Fibroblast of skin of right quadriceps (primary cell): ENCODE measurements at places on chromosomes 11 and 22.

- DNase-seq, result no peak
Measured at GRCh38 chr11:76167590-76167989, 38.7 kb downstream of the WNT11 start.

DNA sequence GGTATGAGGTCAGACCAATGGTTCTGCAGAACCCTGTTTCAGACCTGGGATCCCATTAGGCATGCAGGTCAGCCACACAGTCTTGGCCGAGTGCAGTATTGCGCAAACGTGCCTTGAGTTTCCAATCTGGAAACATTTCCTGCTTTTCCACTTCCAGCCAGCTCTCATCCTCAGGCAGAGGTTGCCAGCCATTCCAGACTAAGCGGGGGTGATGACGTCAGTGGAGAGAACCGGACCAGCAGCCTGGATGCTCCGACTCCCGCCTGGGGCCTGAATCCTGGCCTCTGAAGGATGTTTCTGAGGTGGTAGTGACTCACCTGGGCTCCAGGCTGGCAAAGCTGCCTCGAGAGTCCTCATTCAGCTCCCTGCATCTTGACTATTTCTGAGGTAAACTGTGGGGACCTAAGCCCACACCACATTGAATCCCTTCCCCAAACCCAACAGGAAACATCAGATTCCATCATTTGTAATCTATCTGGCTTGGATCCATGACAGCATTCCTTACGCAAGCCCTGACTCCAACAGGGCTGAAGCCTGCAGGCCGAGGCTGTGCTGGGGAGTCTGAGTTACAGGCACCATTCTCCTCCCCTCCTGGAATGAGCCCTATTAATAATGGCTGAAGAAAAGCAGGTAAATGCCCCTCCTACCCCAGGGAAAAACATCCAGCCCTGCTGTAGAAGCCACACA, 83.0 kb downstream of the ABTB2 start:
- DNase-seq, result peak; percentile 97

DNA sequence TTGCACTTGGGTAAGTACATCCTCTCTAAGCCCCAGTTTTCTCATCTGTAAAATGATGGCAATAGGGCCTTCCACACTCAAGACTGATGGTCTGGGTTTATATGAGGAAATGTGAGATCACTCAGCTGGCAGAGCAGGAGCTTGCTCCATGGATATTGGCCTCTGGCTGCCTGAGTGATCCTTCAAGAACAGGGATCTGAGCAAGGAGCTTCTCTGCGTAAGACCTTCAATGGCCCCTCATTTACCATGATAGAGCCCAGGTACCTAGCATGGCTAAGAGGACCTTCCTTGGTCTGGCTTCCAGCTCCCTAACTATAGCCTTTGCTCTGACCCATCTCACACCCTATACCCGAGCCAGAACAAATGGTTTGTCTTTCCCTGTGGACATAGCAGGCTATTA, 5.5 kb downstream of the ROBO4 start:
- no peak for DNase-seq

GRCh38 chr22:36284171-36284571, 31.2 kb downstream of the APOL1 start:
- no peak for DNase-seq

GRCh38 chr11:83257761-83258168, 28.4 kb downstream of the CCDC90B start:
- DNase-seq, result peak; percentile 31

GRCh38 chr11:3675971-3676370, 4.8 kb upstream of the CHRNA10 start:
- DNase-seq, result no peak

GRCh38 chr11:128786507-128786906, 80.6 kb downstream of the KCNJ1 start:
- no peak for DNase-seq

GRCh38 chr11:66555416-66555815, 8.7 kb downstream of the ACTN3 start:
- no peak for DNase-seq

DNA sequence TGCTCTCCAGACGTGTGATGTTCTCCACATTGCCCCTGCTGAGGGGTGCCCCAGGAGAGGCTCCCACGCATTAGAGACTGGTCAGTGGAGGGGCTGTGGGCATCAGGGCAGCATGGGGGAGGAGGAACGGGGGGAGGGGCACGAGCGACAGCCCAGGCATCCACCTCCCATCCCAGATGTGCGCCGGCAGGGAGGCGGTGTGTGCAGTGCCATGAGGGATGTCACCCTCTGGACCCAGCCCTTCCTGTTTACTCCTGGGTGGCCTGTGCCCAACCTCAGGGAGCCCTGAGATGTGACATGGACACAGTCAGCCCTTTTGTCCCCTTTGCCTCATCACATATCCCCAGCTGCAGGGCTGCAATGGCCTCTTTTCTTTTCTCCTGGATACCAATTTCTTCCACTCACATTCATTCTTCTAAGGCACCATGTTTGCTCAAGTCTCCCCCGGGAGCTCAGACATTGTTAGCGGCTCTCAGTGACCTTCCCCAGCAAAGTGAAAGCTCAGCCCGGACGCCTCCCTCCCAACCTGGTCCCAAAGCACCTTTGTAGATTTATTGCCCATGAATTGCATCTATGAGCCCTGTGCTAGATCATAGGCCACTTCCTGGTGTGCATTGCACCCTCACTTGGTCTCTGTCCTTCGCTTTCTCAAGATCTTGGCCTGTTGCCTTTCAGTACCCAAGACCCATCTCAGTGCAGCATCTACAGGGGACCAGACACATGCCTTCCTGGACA, 150.6 kb downstream of the CEP164 start:
- no peak for DNase-seq

GRCh38 chr11:12287374-12288211, 89.8 kb upstream of the PARVA start:
- DNase-seq, result peak; percentile 98

- DNase-seq, result no peak
Measured at GRCh38 chr22:39725351-39726035, 154.9 kb downstream of the CACNA1I start.

GRCh38 chr22:20084547-20085413, 4.7 kb downstream of the DGCR8 start:
- DNase-seq, result no peak

DNA sequence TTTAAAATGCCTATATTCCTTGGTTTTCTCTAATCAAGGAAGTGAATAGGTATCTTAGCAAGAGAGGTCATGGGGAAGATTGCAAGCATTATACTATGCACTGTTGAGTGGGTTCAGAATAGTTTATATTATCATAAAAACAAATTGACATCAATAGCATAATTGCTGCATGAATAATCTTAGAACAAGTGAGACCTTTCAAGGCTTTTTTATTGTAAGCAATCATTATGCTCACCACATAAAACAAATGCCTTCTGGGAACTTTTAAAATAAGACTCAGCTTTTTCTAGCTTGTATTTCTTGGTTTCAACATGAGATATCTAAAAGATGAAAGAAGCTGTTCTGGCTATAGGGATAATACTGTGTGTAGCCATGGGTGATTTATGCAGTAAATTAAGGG, 135.6 kb upstream of the ZC3H12C start:
- DNase-seq, result peak; percentile 21

GRCh38 chr11:114315749-114316368, 19.7 kb downstream of the NNMT start:
- no peak for DNase-seq

- DNase-seq, result no peak
Measured at GRCh38 chr22:43720716-43721115, 91.4 kb downstream of the EFCAB6 start.
